Testis (tissue), 5 donors: ENCODE measurements at places on chromosomes 12 and 14. TPM values are rescaled to one million over a fixed set of nuclear protein-coding genes. Genes with fewer than 3 reads are reported as not detected.

Gene SIX4
- total RNA-seq = 3.4 TPM

DNA sequence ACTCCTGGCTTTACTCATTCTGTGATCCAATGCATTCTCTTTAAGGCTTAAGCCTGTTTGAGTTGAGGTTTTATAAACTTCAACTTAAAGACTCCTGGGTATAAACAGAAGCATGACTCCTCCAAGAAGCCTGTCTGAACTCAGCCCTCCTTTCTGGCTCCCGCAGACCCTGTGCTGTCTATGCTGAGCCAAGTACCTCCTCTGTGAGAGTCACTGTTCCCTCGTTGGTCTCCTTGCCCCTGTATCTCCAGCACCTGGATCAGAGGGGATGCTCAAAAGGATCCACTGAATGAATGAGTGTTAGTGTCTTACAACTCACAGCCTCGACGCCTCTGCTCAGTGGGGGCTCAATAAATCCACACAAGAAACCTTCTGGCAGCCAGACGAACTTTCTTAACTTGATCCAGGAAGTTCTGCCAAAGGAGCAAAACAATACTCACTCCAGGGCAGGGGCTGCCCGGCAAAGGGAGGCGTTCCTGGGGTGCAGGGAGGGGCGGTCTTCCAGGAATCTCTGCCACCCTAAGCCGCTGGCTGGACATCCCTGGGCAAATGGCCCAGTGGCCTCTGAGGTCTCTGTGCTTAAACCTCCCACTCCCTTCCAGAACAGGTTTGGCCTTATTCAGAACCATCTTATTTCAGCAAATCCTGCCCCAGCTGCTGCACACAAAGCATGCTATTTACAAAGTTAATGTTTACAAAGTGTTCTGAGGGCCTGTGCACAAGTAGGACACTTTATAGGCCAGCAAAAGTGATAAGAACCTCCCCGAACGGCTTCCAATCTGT, 32.9 kb downstream of the MAP1LC3B2 start:
- no peaks in the 10 kb centered on the region for H3K36me3 ChIP-seq
- peak; percentile 73 for DNase-seq
- H3K4me1 ChIP-seq = peaks cover 25% of the 10 kb centered on the region
- H3K4me3 ChIP-seq = no peak overlapping the region

DNA sequence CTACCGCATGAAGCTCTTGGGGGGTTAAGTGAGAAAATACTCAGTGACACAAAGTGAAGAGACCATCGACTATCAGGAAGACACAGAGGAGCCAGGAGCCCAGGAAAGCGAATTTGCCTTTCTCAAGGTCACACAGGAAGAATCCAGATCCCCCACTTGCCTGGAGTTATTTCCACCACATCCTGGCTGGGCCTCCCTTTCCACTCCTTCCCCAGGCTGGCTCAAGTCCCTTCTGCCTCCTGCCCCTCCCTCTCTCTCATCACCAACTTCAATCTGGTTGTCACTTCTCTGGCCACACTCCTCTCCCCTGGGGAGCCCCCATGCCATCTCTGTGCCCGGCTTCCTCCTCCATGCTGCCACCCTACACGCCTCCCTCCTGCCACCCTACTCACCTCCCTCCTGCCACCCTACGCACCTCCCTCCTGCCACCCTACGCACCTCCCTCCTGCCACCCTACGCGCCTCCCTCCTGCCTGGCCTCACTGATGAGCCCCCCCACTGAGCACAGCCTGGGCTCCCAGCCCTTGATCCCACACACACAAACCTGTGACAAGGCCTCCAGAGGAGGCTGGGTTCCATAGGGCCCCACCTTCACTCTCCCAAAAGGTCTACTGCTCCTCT, 6.3 kb downstream of the SCNN1A start:
- H3K4me3 ChIP-seq = no peak overlapping the region
- no peaks in the 10 kb centered on the region for H3K4me1 ChIP-seq
- DNase-seq = no peak
- H3K27ac ChIP-seq = no peak overlapping the region
- H3K36me3 ChIP-seq = no peaks in the 10 kb centered on the region

GRCh38 chr12:778615-779014, 26.2 kb downstream of the WNK1 start:
- no peak overlapping the region for H3K27ac ChIP-seq
- no peak for DNase-seq
- H3K4me1 ChIP-seq = peaks cover 26% of the 10 kb centered on the region

GRCh38 chr14:101843665-101844064, 82.2 kb downstream of the PPP2R5C start:
- no peak overlapping the region for H3K4me3 ChIP-seq
- no peak overlapping the region for H3K27ac ChIP-seq
- no peaks in the 10 kb centered on the region for H3K4me1 ChIP-seq
- DNase-seq = no peak
- H3K27me3 ChIP-seq = no peaks in the 10 kb centered on the region

DNA sequence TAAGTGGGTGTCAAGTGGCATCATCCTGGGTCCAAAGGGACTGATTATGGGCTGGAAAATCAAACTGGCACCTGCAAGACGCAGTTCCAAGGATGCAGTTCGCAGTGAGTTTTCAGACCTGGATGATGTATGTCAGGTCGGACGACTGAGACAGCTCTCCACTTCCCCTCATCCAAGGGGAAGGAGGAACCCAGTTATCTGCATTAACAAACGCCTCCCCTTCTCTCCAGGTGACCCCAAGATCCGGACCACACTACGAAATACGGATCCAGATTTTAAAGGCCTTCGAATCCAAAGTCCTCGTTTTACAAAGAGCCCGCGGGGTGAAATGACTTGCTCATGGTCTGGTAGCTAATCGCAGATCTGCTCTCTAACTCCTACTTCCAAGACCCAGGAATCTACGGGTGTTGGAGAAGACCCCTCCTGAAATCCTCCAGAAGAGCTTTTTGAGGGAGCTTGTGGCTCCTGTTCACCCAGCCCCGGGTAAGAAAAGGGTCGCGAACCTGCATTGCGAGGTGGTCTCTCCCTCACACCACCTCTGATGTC, 460 bp upstream of the SYNE2 start:
- H3K4me1 ChIP-seq = peaks cover 3% of the 10 kb centered on the region
- peak overlapping the region; percentile 74 for H3K4me3 ChIP-seq
- H3K27me3 ChIP-seq = no peaks in the 10 kb centered on the region
- DNase-seq = no peak

GRCh38 chr14:30550335-30550734, 8.6 kb upstream of the G2E3 start:
- DNase-seq = no peak
- H3K27ac ChIP-seq = no peak overlapping the region
- no peaks in the 10 kb centered on the region for H3K27me3 ChIP-seq
- H3K4me1 ChIP-seq = no peaks in the 10 kb centered on the region
- no peaks in the 10 kb centered on the region for H3K36me3 ChIP-seq
- H3K4me3 ChIP-seq = no peak overlapping the region

DNA sequence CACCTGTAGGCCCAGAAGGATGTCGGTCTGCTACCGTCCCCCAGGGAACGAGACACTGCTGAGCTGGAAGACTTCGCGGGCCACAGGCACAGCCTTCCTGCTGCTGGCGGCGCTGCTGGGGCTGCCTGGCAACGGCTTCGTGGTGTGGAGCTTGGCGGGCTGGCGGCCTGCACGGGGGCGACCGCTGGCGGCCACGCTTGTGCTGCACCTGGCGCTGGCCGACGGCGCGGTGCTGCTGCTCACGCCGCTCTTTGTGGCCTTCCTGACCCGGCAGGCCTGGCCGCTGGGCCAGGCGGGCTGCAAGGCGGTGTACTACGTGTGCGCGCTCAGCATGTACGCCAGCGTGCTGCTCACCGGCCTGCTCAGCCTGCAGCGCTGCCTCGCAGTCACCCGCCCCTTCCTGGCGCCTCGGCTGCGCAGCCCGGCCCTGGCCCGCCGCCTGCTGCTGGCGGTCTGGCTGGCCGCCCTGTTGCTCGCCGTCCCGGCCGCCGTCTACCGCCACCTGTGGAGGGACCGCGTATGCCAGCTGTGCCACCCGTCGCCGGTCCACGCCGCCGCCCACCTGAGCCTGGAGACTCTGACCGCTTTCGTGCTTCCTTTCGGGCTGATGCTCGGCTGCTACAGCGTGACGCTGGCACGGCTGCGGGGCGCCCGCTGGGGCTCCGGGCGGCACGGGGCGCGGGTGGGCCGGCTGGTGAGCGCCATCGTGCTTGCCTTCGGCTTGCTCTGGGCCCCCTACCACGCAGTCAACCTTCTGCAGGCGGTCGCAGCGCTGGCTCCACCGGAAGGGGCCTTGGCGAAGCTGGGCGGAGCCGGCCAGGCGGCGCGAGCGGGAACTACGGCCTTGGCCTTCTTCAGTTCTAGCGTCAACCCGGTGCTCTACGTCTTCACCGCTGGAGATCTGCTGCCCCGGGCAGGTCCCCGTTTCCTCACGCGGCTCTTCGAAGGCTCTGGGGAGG, at the start of gene LTB4R:
Gene LTB4R, plus strand, starts transcription at position 857 of the 959 bp plus-strand sequence. CDS start 4,150 bp downstream, outside the sequence.
- H3K27ac ChIP-seq = peak within 1 kb of the TSS; percentile 57
- H3K27me3 ChIP-seq = no peaks in the 10 kb centered on the region
- H3K4me3 ChIP-seq = peak within 1 kb of the TSS; percentile 65
- peaks cover 15% of the 10 kb centered on the region for H3K4me1 ChIP-seq
- no peaks in the 10 kb centered on the region for H3K36me3 ChIP-seq
